ENCODE measurements at places on chromosomes 4 and X.

DNA sequence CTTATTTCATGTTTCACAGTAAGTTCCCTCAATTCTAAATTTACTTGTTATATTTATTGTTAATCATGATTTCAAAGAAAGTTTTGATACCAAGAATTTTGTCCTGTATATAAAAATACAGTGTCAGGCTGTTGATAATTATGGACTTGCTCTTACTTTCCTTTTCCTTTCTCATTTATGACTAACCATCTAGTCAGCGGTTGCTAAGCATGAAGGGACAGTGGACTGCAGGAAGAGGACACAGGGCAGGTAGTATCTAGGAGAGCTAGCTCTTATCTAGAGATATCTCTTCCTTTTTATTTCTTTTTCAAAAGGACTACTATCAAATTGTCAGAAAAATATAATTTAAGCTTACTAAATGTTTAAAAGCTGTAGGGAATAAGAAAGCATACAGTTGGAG lies 1.6 kb downstream of the OPRPN start:
- DNase-seq: no peak

DNA sequence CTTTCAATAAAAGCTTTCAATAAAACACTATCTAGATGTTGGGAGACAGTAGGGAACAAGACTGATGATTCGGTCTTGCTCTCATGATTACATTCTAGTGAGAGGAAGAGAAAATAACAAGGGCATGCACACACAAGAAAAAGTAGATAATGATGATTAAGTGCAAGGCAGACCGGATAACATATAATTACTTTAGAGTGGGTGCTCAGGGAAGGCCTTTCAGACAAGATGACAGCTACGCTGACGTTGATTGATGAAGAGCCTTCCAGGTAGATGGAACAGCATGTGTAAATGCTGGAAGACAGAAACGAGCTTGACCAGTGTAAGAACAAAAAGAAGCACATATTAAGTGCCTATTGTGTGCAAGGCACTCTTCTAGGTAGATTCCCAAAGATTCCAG lies 43.4 kb downstream of the TXK start:
- DNase-seq: no peak

DNA sequence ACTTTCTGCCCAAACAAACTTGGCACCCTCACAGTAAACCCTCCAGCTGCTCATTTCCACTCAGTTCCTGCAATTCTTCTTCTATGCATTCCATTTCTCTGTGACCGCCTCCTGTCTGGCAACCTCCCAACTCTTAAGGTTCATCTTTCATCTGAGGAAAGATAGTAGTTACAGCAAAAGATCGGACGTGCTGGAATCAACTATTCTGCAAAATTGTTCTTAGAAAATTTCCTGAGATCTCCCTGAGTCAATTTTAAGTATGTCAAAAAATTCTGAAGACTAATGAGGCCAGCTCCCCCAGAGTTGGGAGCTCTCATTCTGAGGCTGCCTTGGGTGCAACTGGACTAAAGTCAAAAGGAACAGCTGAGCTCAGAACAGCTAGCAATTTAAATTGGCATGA lies 1026.0 kb downstream of the ADGRL3 start:
- DNase-seq: no peak

DNA sequence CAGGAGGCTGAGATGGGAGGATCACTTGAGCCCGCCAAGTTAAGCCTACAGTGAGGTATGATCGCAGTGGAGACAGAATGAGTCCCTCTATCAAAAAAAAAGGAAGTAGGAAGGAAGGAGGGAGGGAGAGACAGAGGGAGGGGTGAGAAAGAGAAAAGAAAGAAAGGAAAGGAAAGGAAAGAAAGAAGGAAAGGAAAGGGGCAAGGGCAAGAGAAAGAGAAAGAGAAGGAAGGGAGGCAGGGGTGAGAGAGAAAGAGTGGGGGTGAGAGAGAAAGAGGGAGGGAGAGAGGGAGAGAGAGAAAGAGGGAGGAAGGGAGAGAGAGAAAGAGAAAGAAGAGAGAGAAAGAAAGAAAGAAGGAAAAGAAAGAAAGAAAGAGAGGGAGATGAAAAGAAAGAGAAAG lies 13.2 kb downstream of the ELF2 start:
- DNase-seq: no peak

GRCh38 chrX:136055651-136056221 lies 70.5 kb downstream of the SLC9A6 start:
- DNase-seq: no peak

GRCh38 chrX:46260499-46260898 lies 284.7 kb downstream of the ZNF674 start:
- no peak for DNase-seq

GRCh38 chr4:152659806-152660205 lies 20.0 kb downstream of the TMEM154 start:
- DNase-seq: no peak

DNA sequence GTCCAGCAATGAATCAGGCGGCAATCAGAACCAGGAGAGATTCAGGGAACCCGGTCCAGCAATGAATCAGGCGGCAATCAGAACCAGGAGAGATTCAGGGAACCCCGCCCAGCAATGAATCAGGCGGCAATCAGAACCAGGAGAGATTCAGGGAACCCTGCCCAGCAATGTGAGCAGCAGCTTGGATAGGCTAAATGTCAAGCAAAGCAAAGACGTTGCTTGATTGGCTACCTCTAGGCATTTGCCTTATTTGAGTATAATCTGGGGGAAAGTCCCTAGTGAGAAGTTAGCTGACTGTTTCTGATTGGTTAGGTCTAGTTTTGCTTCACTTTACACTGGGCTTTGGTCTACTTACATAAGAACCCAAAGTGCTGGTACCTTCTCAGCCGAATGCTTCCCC lies 1212.2 kb upstream of the TENM3 start:
- no peak for DNase-seq

- DNase-seq: no peak
Observed at GRCh38 chr4:13893211-13893610, 265.7 kb upstream of the BOD1L1 start.

DNA sequence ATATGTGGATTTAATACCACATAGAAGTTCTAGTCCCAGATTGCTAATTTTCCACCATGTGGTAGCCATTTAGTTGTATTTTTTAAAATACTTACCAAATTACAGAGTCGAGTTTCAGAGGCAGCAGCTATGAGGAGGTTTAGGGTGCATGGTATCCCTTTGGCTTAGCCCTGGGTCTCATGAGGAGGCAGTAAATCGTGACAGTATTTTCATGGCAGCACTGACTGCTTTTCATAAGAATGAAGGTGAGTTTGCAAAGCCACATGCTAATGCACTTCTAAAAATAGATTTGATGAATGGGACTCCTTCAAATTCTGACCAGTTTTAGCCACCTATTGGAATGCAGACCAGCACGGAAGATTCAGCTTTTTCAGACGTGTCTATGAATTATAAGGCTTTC lies 114.0 kb upstream of the FRG1 start:
- no peak for DNase-seq

DNA sequence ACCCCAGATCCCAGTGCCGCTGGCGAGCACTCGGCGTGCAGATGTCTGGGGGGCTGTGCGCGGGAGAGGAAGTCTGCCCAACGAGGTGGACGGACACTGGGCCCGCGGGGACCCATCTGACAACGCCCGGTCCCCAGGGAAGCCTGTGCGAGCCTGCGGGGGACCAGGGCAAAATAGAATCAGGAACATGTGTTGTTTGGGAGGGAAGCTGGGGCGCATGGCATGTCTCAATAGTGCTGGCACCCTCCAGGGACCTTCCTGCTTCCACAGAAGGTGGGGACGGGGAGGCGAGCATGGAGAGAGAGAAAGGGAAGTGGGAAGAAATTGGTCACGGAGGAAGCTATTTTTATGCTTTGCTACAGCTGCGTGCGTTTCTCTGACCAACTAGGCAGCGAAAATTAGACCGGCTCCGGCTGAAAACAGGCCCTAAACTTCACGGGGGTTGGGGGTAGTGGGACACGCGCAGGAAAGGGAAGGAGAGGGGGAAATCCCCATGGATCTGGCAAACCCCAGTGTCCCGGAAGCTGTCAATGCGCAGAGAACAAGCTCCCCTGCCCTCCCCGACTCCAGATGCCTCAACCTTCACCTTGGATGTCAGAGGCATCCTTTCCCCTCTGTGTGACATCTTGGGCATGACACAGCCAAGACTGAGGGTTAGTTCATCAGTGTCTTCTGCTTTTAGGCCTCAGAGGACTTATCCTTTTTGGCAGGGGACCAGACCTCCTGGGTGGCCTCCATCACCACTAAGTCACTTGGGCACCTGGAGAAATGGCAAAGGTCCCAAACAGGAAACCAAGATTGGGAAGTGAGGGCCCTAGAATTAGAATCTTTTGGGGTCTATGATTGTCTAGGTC lies 169.8 kb upstream of the BCOR start:
- no peak for DNase-seq

GRCh38 chrX:10636337-10636736 lies 16.0 kb upstream of the MID1 start:
- no peak for DNase-seq

- DNase-seq: no peak
Observed at GRCh38 chr4:159370286-159370685, 267.4 kb downstream of the RAPGEF2 start.

DNA sequence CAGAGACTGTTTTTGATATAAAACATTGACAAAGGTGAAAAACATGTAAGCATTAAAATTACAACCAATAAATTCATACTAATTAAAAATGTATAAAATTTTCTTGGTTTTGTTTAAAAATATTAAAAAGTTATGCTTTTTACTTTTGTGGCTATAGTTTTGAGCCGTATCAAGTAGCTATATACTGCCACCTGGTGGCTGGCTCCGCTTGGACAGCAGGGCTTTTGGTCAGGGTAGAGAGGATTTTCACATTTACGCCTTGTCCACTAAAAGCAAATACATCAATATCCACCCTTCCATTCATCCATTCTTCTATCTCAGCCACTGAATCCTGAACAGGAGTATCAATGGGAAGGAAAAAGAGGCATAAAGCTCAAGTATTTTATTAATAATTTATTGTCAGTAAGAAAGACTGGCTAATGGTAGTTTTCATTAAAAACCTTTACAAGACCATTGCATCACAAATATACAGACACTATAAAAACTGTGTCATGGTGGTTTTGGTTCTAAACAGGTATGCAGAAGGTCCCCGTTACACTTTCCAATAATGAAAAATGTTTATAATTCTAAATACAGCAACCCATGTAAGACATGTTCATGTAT lies 32.1 kb upstream of the MTNR1A start:
- peak; percentile 49 for DNase-seq

- no peak for DNase-seq
Observed at GRCh38 chr4:171157462-171158082, 655.6 kb upstream of the GALNTL6 start.

DNA sequence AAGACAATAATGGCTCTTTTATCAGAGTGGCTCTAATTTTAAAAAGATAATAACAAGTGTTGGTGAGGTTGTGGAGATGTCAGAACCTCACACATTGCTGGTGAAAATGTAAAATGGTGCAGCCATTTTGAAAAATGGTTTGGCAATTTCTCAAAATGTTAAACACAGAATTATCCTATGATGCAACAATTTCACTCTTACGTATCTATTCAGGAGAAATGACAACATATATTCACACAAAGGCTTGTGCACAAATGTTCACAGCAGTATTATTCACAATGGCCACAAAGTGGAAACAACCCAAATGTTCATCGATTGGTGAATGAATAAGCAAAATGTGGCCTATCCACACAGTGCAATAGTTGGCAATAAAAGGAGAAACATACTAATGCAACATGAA lies 24.7 kb downstream of the ENPP6 start:
- DNase-seq: no peak

DNA sequence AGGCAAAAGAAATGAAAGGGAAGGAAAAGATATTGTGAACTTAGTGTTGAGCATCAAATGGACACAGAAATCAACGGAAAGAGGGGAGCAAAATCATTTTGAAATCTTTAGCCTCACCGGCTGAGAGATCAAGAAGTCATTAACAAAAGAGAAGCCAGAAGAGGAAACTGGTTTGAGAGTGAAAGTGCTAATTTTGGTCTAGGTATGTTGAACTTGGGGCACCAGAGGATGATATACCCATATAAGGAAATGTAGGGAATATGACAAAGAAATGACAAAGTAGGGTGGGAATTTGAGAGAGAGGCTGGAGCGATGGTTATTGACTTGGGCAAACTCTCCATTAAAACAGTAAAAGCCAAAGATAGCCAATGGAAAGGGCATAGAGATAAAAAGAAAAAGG lies 183.4 kb upstream of the ATOH1 start:
- no peak for DNase-seq

- no peak for DNase-seq
Observed at GRCh38 chr4:163303069-163303468, 29.3 kb downstream of the NPY1R start.

GRCh38 chr4:6492027-6492590 lies 19.7 kb upstream of the PPP2R2C start:
- DNase-seq: no peak

- DNase-seq: no peak
Observed at GRCh38 chr4:106104276-106104675, 209.0 kb downstream of the NPNT start.

DNA sequence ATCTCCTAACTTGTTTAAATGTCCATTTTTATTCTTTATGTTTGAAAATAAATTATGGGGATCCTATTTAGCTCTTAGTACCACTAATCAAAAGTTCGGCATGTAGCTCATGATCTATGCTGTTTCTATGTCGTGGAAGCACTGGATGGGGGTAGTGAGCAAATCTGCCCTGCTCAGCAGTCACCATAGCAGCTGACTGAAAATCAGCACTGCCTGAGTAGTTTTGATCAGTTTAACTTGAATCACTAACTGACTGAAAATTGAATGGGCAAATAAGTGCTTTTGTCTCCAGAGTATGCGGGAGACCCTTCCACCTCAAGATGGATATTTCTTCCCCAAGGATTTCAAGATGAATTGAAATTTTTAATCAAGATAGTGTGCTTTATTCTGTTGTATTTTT lies 27.6 kb downstream of the NUDT6 start:
- DNase-seq: no peak

GRCh38 chrX:5646818-5647217 lies 581.8 kb downstream of the NLGN4X start:
- DNase-seq: no peak

- DNase-seq: no peak
Observed at GRCh38 chr4:88828842-88829571, 131.4 kb upstream of the NAP1L5 start.

DNA sequence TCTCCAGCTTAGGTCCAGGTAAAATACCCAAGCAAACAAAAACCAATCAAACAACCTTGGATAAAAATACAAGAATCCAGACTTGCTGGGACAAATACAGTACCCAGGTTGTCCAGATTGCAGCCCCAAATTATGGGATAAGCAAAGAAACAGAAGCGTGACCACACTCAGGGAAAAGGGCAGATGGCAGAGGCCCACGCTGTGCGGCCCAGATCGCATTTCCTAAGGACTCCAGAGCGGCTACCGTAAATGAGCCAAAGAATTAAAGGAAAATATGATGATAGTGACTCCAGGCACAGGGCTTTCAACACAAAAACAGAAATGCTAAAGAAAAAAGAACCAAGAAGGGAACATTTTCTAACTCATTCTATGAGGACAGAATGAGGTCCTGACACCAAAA lies 50.3 kb downstream of the FGFRL1 start:
- no peak for DNase-seq

- DNase-seq: no peak
Observed at GRCh38 chrX:12970691-12971202, 4.2 kb upstream of the TMSB4X start.

Data from stimulated activated CD8-positive, alpha-beta memory T cell treated with anti-CD3 and anti-CD28 coated beads, Interleukin-7, amount 100 ng/mL, for 24 hours (primary cell).